HT1080 (cell line): ENCODE measurements at places on chromosomes 16 and 17. TPM values are rescaled to one million over a fixed set of nuclear protein-coding genes. Genes with fewer than 3 reads are reported as not detected.

The SPAG7 gene
- 75.6 and 81.8 TPM in 2 replicates for total RNA-seq

The ACTG1 gene
- total RNA-seq: 4,314 and 7,335 TPM in 2 replicates

The SLC38A8 gene
- total RNA-seq: not detected in 2 replicates

The EVPLL gene
- total RNA-seq: not detected in 2 replicates

The PROCA1 gene
- total RNA-seq: 0.80 and 1.3 TPM in 2 replicates

The SLC5A2 gene
- not detected in 2 replicates for total RNA-seq

The CCL14 gene
- total RNA-seq: not detected in 2 replicates

The TP53TG3 gene
- total RNA-seq: 2.0 and 3.7 TPM in 2 replicates

The CCDC137 gene
- total RNA-seq: 47.3 and 60.3 TPM in 2 replicates

The MPV17L gene
- total RNA-seq: not detected in 2 replicates

- no peak for DNase-seq
Measured at GRCh38 chr17:57540596-57540995, 204.5 kb downstream of the CCDC182 start.

GRCh38 chr17:35147375-35147905 lies at the start of gene UNC45B:
TSS of gene UNC45B (plus strand) at chr17:35147817. CDS start at chr17:35148264, 447 bp downstream.
- no peak for DNase-seq

DNA sequence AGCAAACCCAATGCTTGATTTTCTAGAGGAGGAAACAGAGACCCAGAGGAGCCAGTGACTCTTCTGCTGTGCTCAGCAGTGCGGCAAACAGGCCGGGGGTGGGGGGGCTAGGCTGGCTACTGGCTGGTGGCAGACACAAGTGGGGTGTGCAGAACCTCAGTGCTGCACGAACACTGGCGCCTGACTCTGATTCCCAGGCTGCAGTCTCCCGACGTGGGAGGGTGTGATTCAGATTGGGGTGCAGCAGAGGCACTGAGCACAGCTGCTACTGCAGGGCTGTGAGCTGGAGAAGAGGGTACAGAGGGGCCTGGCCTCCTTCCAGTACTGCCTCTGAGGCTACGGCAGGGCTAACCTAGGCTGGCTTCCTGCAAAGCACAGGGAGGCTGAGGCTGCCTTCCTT lies 8.1 kb downstream of the RPL19 start:
- no peak for DNase-seq

GRCh38 chr16:19236561-19237209 lies 48.8 kb upstream of the CLEC19A start:
- no peak for DNase-seq

DNA sequence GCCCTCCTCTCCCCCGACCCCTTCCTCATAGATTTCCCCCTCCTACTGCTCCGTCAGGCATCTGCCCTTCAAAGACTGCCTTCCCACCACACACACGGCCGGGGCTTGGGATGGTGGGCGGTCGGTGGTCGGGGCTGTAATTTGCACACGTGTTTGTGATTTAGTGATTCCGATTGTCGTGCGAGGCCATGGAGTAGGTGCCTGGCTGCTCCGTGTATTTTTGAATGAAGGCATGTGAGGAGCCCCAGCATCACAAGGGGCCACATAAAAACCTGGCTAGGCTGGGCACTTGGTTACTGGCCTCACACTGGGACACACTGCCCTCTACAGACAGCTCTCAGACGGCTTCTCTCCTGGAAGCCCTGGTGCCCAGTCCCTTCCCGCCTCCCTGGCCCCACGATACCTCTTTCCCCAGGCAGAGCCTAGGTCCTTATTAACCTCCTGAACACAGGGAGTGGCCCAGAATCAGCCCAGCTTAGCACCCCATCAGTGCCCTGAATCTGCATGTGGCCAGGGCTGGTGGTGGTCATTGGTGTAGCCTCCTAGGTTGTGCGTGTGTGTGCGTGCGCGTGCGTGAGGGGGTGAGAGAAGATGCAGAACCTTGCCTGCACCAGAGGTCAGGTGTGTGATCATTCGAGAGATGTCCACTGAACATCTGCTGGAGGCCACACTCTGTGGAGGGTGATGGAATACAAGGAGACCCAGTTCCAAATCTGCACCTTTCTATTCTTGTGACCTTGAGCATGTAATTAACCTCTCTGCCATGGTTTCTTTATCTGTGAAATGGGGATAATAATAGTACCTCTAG lies 1.3 kb upstream of the SOCS1 start:
- peak; percentile 80 for DNase-seq

GRCh38 chr16:89164436-89164835 lies 7.1 kb upstream of the CDH15 start:
- DNase-seq: no peak

- peak; percentile 83 for DNase-seq
Measured at GRCh38 chr17:35588196-35588920, 1.2 kb downstream of the AP2B1 start.

DNA sequence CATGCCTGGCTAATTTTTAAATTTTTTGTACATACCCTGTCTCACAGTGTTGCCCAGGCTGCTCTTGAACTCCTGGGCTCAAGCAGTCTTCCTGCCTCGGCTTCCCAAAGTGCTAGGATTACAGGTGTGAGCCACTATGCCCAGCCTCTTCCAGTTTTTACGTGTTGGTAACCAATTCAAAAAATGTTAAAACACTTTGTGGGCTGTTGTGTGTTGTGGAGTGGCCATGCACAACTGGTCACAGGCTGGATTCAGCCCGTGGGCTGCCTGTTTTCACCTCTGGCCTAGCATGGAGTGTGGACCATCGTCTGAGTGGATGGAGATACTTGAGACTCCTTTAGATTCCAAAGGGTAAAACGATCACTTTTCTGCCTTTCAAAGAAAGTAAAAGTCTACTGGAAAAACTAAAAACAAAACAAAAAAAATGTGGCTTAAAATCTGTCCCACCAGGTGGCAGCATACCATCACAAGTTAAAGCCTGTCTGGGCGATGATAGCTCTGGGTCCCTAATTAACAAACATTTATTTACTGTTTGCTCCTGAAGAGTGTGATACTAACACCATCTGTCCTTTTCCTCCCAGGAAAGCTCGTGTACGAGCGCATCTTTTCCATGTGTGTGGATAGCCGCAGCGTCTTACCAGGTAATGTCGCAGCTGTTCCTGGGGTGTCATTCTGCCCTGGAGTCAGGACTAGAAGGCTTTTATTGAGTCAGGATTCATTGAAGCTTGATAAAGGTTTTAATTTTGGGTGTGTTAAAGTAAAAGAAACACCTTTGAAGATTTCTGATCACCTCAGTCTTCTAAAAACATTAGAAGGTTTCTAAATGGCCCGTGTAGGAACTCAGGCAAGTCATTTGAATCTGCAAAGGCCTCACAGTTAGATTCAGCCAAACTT lies 45.8 kb downstream of the VPS35L start:
- DNase-seq: peak; percentile 3

GRCh38 chr17:2710071-2710802 lies 1.3 kb downstream of the CLUH start:
- no peak for DNase-seq

- no peak for DNase-seq
Measured at GRCh38 chr17:1009229-1010085, 12.5 kb downstream of the TIMM22 start.

DNA sequence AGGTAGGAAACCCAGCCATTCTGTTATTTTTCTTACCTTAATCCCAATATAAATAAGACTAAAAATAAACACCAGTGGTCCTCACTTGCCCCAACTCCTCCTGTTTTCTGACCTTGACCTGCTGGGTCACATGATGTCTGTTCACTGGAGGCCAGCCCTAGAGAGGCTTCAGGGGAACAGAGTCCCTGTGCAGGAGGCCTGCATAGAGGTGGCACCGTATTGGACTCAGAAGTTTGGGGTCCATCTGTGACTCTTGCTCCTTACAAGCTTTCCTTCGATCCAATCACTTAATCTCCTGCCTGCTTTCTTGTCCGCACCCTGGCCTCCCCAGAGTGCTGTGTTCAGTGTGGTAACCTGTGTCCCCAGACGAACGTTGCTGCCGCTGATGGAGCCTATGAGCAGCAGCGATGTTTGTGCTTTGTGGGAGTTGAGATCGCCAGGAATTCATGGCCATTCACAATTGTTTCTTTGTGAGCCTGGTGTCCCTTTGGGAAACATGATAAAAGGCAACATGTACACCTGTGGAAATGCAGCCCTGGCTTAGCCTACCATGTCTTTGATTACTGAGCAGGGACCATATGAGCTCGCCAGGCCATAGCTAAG lies 4.7 kb downstream of the IGSF6 start:
- no peak for DNase-seq

GRCh38 chr16:8864480-8865110 lies 4.2 kb downstream of the CARHSP1 start:
- DNase-seq: no peak

GRCh38 chr16:76474048-76474447 lies 196.8 kb downstream of the CNTNAP4 start:
- no peak for DNase-seq

DNA sequence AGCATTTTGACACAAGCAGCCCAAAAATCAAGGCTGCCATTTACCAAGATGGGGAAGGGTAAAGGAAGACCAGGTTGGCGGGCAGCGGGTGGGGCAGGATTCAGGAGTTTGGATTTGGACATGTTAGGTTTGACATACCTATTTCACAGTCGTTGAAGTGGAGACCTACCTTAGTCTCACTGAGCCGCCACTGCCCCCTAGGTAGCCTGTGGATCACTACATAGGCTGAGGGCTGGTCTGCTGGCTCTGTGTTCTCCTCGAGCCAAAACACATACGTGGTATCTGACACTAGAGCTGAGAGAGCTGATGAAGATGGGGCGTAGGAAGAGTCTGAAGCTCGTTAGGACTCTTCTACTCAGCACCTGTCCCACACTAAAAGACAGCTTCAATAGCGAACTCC lies 115.1 kb downstream of the HIC1 start:
- DNase-seq: no peak

DNA sequence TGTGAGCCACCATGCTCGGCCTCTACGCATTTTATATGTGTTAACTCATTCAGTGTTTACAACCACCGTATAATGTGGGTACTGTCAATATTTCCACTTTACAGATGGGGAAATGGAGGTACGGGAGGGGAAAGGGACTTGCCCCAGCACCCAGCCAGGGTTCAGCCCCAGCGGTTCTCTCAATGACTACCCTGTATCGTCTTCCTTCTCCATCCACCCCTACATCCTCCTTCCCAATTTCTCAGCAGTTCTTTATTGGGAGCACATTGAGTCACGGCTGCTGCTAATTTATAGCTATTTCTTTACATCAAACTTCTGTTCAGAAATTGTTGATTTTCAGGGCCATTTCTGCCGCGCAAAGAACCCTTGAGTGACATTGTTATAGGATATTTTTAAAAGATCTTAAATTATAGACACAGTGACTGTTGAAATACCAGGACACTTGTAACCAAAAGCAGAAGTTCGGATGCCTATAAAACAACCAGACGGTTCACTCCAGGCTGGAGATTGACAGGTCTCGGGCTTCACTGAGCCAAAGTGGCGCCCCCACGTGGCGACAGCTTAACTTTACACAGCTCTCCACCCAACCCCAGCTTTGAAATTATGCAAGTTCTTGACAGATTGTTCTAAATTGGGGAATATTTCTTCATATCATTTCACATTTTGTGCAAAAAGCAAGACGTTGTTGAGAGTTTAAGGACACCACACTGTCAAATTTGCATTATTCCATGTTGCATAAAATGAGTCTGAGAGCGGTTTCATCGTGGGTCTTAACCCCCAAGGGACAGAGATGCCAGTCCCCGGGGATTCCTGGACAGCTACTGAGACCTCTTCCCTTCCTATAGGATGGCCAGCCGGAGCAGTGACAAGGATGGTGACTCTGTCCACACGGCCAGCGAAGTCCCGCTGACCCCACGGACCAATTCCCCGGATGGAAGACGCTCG lies 11.8 kb downstream of the SYT17 start:
- peak; percentile 44 for DNase-seq

DNA sequence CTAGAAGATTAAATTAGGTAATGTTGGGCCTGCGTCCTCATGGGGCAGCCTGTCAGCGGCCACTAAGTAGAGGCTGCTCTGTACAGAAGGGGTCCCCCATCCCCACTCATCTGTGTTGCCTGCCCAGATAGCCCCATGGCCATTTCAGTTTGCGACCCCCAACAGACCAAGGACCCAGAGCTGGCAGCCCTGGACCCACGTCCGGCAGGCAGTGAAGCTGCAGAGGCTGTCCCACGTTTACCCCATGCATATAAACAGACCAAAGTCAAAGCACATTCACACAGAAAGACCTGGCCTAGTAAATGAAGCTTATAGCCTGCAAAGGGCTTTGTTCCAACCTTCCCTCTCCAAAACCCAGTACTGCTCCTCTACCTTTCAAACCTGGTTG lies 4.6 kb downstream of the PDF start:
- DNase-seq: no peak

DNA sequence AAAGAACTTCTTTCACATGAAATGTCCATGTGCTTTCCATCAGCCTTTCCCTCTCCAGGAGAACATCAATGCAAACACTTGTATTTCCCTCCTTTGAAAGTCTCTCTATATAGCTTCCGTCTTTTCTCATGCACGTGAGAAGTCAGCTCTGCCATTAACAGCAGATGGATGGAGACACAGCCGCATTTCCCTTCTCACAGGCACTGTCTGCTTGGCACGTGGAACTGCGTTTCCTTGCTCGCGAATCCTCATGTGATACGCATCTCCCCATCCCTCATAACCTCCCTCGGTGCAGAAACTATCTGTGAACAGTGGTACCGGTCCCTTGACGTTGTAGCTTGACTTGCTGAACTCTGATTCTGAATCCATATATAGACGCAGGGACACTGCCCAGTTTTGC lies 717.0 kb upstream of the RBFOX1 start:
- DNase-seq: no peak

GRCh38 chr16:60331168-60331567 lies 1597.1 kb upstream of the GOT2 start:
- DNase-seq: no peak

DNA sequence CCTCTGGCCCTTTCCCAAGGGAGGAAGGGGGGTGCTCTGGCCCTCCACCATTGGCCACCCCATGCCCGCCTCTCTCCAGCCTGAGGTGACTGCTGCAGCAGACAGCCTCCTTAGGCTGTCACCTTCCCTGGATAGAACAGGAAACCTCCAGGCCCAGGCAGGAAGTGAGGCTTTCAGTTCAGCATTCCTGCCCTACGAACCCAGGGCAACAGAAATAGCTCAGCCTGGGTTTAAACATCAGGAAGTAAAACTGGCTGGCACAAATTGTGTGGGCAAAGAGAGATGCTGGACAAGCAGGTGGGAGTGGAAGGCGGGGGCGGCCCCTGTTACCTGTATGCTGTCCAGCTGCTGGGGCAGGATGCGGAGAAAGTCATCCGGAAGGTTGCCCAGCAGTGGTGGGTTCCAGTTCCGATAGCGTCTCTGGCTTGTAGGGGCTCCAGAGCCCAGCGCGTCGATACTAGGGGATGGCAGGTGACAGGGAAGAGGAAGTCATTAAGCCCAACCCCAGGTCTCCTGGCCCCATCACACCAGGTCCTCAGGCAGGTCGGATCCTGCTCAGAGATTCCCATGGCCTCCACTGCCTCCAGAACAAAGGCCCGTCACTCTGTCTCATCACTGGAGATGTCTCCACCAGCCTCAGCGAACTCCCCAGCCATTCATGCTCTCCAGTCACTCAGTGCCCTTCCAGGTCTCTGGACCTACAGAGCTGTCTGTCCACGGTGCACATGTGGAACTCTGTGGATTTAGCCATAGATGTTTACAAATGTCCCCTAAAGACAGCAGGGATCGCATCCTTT lies 23.6 kb upstream of the MRPS23 start:
- DNase-seq: peak; percentile 59

- DNase-seq: no peak
Measured at GRCh38 chr17:42901535-42902229, 1.1 kb downstream of the G6PC1 start.
